ENCODE measurements at places on chromosomes 3 and 15. TPM values are rescaled to one million over a fixed set of nuclear protein-coding genes. Genes with fewer than 3 reads are reported as not detected.
A peak's percentile ranks its signal among the peaks of the same experiment; 100 is the strongest.

The FAN1 gene
- 12.6 TPM for total RNA-seq

The GOLGA6D gene
- total RNA-seq, result not detected

The VGLL3 gene
- total RNA-seq, result not detected

- DNase-seq, result no peak
Observed at GRCh38 chr3:104612218-104612617, 754.5 kb upstream of the ALCAM start.

DNA sequence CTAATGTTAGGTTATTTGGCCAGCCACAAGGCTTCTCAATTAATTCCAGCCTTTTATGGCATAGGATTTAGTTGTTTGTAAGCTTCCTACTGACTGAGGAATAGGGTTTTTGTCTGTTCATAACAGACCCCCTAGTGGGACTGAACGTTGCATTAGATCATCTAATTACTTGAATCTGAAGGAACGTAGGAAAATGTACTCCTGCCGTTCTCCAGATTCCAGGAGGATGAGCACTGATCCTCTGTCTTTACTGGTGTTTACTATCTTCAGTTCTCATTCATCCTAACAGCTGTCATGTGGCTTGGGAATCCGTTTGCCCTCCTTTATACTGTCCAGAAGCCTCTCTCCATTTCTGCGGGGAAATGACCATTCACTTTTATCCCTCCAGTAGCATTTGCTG, 52.7 kb downstream of the RAD54L2 start:
- no peak for DNase-seq

- no peak for DNase-seq
Observed at GRCh38 chr3:174488527-174488926, 370.6 kb upstream of the NAALADL2 start.

- DNase-seq, result no peak
Observed at GRCh38 chr3:59464187-59464586, 414.4 kb upstream of the CFAP20DC start.

DNA sequence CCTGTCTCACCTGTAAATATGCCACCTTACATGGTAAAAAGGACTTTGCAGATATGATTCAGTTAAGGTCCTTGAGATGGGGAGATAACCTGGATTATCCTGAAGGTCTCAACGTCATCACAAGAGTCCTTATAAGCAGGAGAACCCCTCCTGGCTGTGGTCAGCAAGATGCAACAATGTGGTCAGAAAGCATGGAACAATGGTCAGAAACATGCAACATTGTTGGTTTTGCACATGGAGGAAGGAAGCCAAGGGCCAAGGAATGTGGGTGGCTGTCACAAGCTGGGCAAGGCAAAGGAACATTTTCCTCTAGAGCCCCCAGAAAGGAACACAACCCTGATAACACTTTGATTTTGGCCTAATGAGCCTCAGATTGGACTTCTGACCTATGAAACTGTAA, 9.4 kb upstream of the SUMF1 start:
- no peak for DNase-seq

DNA sequence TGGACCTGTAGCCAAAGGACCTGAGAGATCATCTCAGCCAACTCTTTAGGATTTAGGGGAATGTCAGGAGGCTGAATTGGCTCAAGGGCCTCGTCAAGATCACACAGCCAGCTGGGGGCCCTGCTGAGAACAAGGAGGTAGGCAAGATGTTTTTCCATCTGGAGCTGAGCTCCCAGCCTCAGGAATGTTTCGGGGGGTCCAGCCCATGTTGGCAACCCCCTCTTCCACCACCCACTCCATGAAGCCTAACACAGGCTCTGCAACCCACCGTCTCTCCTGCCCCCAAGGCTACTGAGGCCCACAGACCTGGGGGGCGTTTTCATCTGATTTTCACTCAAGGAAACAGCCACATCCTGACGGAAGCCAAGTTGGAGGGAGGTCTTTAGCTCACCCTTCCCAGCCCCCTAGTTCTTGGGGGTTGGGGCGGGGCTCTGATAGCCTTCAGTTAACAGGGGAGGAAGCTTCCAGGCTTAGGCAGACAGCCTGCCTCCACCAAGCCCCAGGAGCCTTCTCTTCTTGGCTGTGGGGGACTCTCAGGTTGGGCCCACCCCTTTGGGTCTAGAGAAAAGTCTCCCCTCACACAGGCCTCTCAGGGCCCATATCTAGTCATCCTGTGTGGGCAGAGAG, 48.8 kb downstream of the EPHB3 start:
- DNase-seq, result peak; percentile 41

GRCh38 chr3:157417247-157417646, 19.4 kb upstream of the PTX3 start:
- no peak for DNase-seq

- no peak for DNase-seq
Observed at GRCh38 chr3:32398531-32398930, 6.9 kb downstream of the CMTM7 start.

GRCh38 chr3:17805461-17805940, 63.1 kb upstream of the TBC1D5 start:
- no peak for DNase-seq

DNA sequence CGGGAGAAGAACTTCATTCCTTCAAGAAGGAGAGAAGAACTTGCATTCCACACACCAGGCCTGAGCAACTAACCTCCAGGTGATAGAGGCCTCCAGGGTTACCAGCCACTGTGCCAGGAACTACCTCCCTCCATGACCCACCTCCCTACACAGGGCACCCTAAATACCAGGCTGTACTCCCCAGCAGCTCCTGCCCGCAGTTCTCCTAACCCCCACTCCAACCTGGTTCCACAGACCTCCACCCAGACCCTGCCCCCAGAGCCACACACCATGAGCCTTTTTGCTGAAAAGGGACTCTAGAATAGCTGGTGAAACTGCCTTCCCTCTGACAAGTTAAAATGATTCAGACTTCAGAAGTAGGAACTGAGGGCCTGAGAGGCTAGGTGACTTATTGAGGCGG, 8.2 kb downstream of the IGDCC3 start:
- no peak for DNase-seq

DNA sequence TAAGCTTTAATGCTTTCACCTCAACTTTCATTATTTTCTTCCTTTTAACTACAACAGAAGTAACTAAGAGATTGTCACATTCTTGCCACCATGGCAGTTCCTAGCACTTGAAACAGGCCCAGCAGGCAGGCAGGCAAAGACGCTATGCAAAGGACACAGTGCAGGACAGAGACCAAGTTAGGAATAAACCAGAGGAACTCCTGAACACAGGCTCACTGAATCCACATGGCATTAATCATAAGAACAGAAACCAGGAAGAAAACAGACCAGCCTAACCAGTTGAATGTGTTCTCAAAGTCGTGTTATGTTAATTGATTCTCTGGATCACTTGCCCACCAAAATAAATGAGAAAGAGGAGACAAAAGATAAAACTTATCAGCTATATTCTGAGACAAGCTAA, 397.6 kb downstream of the TBL1XR1 start:
- no peak for DNase-seq

GRCh38 chr3:5014391-5014790, 35.2 kb downstream of the BHLHE40 start:
- DNase-seq, result peak; percentile 77

DNA sequence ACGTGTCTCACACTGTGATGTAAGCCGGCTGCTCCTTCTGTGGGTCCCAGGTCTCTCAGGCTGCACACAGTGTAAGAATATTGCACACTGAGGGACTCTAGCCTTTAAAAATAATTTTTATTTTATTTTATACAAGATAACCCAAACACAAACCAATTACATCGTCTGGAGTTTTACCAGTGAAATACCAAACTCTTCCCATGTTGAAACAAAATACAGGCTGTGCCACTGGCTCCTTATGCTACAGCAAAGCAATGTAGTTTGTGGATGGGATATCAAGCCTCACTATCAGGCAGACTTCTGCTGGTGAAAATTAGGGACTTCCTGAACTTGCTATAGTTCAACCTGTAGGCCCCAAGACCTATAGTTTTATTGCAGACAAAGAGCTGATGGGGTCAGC, 311.3 kb upstream of the SLCO3A1 start:
- DNase-seq, result no peak

- no peak for DNase-seq
Observed at GRCh38 chr3:129607391-129608068, 1.1 kb upstream of the PLXND1 start.

DNA sequence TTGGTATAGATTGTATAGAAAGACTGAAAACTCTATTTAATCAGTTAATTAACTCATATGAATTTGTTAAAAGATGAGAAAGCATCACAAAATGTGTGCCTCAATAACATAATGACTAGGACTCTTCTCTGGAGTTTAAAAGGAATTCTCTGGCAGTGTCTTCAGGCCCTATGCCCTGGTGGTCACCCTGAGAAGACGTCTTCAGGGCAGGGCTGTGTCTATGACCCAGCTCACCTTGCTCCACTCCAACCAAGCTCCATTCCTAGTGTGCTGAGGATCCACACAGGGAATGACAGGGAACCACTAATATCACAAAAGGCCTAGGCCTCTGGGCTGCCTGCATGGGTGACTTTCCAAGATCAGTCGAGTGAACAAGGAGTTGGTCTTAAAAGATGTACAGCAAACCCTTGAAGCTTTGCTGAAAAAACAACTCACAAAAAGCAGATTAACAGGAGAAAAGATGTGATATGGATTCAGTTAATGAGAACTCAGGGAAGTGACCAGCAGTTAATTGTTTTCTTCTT, 156.6 kb downstream of the SNRK start:
- DNase-seq, result no peak

DNA sequence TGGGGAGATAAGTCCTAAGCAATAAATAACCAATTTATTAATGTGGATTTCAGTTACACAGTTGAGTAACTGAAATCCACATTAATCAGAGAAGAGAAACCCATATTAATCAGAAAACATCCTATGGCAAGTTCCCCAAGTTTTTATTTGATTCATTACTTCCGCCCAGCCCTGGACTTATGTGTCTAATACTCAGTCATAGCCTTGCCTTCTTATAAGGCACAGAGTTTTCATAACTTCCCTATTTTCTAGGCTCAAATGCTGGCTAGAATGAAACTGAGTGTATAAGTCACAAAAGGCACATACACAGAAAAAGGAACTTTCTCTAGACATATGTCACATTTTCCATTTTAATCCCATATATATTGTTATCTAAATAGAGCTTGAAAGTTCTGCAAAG, 28.8 kb downstream of the CD47 start:
- no peak for DNase-seq

DNA sequence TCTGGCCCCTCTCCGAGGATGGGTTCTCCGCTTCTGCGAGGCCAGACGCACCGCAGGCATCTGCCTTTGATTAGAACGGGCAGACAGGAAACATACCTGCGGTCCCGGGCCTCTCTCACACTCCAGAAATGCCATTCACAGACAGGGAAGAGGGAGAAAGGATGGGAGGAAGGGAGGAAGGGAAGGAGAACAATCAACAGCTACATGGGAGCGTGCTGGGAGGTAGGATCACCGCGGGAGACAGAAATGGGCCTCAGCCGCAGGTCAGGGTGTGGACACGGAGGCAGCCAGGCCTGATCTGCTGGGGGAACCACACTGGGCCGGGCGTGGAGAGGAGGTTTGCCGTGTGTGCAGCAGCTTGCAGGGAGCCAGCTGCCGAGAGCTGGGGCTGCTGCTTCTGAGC, 90.7 kb upstream of the RGMA start:
- DNase-seq, result no peak

Measured in natural killer cell treated with Interleukin-12 subunit alpha and Interleukin-12 subunit beta and Interleukin-15 and Interleukin-18, amount 100 ng/mL, for 72 hours (primary cell).